ENCODE measurements at places on chromosomes 6 and 20. TPM values are rescaled to one million over a fixed set of nuclear protein-coding genes. Genes with fewer than 3 reads are reported as not detected.

- DNase-seq = no peak
Observed at GRCh38 chr20:34982270-34983088, 26.8 kb downstream of the MYH7B start.

GRCh38 chr6:41914869-41915530 is 5.9 kb downstream of the MED20 start:
- DNase-seq = no peak

DNA sequence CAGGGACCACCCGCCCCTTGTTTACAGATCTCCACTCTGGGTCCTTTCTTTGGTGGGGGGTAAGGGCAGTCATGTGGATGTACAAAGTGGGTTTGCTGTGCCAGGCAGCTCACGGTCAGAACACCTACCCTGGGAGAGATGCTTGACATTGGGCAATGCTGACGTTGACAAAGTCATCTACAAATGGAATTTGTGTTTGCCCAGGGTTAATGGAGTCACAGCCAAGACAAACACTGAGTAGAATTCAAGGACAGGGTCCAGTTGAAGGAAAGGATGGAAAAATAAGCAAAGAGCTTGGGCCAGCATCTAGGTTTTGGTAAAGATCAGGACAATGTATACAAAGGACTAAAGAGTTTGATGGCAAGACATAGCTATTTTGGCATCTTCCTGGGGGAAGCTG is 54.7 kb downstream of the MOCS1 start:
- DNase-seq = no peak

The TSPO2 gene
- total RNA-seq = 0.22 TPM

The PSMB1 gene
- 180 TPM for total RNA-seq

The EYA2 gene
- total RNA-seq = 1.5 TPM

The IFT52 gene
- 30.7 TPM for total RNA-seq

The SYCP2 gene
- total RNA-seq = 3.1 TPM

The ACTR5 gene
- total RNA-seq = 6.3 TPM

Data from muscle of leg (tissue), 16 donors.